NCI-H1436 (cell line): ENCODE measurements at places on chromosomes 2 and 18.

GRCh38 chr18:11533942-11534496 lies 75.4 kb upstream of the SLC35G4 start:
- no peak for DNase-seq

- no peak for DNase-seq
Measured at GRCh38 chr2:155839991-155840390, 492.5 kb downstream of the NR4A2 start.

- no peak for DNase-seq
Measured at GRCh38 chr18:25735459-25735858, 355.0 kb downstream of the SS18 start.

GRCh38 chr2:228059735-228060134 lies 121.8 kb downstream of the SPHKAP start:
- DNase-seq: no peak

- DNase-seq: no peak
Measured at GRCh38 chr2:159973325-159973724, 89.1 kb downstream of the PLA2R1 start.
